Aortic smooth muscle cell (primary cell): ENCODE measurements at places on chromosomes 3 and 15. TPM values are rescaled to one million over a fixed set of nuclear protein-coding genes. Genes with fewer than 3 reads are reported as not detected.

ALS2CL gene
- total RNA-seq: 1.7 and 3.2 TPM in 2 replicates

TRIM71 gene
- total RNA-seq: not detected in 2 replicates

NIT2 gene
- total RNA-seq: 13.6 and 21.6 TPM in 2 replicates

MYL3 gene
- total RNA-seq: not detected in 2 replicates

MKRN3 gene
- 0.06 TPM in 1 of 2 replicates, not detected in the other for total RNA-seq
